Left colon (tissue), 2 donors: ENCODE measurements at places on chromosomes 16 and 17. TPM values are rescaled to one million over a fixed set of nuclear protein-coding genes. Genes with fewer than 3 reads are reported as not detected.

GRCh38 chr16:21233521-21234150, at the start of gene ANKS4B:
TSS of gene ANKS4B (plus strand) at chr16:21233699. CDS start at chr16:21233738, 39 bp downstream.
- peak; percentile 82 for DNase-seq

KRTAP4-9 gene
- total RNA-seq, result not detected

MT4 gene
- not detected for total RNA-seq

GRCh38 chr16:89412811-89413210, 77.5 kb downstream of the ANKRD11 start:
- no peak for DNase-seq

DNA sequence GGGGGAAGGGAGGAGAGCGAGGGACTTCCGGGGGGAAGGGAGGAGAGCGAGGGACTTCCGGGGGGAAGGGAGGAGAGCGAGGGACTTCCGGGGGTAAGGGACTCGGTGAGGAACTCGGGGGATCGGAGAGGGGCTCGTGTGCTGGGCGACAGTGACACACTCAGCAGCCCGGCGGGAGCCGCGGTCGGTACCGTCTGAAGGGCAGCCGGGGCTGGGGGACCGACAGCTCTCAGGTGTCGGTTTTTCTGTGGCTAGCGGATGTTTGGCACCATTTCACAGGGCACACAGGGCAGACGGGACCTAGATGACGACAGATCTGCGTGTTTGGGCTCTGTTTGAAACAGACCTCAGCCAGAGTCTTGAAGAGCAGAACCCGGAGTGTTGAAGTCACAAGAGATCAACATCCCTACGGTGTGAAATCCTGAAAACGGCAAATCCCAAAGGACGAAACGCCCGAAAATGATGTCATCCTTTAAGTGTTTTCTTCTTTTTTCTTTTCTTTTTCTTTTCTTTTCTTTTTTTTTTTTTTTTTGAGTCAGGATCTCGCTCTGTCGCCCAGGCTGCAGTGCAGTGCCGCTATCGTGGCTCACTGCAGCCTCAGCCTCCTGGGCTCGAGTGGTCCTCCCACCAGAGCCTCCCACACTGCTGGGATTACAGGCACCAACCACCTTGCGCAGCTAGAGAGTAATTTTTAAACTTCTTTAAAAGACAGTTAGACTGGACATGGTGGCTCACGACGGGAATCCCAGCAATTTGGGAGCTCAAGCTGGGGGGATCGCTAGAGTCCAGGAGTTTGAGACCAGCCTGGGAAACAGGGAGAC, 23.9 kb downstream of the ZNF778 start:
- peak; percentile 74 for DNase-seq

GRCh38 chr16:55184619-55185018, 139.4 kb upstream of the IRX6 start:
- no peak for DNase-seq

DNA sequence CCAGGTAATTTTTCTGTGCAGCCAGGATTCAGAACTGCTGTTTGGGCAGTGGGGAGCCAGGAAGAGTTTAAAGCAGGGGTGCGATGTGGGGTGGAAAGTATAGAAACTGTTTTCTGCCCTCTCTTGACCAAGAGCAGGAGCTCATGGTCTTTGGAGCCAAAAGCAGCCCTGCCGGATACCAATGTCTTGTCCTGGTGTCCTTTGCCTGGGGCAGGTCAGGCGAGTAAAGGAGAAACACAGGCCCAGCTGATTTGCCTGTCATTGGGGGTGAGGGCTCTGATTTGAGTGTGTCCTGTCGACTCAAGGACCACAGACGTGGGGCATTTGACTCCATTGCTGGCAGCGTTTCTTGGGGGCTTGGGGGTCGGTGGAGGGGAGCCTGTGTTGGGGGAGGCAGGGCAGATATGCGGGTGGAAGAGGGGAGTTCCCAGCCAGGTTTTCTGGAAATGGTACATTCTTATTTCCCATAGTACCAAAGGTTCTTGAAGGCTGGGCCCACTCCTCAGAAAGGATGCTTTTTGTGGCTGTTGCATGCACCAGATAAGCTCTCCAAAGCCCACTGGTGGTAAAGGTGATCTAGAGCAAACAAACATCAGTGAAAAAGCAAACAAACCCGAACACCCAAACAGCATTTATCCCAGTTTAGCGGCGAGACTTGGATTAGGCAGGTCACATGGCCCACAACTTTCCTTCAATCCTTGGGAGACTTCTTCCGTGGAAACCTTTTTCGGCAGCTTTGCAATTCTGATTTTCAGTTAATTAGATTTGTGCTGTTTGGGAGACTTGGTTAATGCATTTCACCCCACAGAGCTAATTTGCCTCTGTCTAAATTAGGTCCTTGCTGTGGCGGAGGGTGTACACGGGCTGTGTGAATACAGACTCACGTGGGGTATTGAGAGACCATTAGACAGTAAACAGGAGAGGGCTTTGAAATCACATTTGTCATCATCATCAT, 59.0 kb downstream of the MSI2 start:
- no peak for DNase-seq

- no peak for DNase-seq
Observed at GRCh38 chr17:80212962-80213642, 7.0 kb downstream of the SGSH start.

GLP2R gene
- 11.9 TPM for total RNA-seq

SMIM22 gene
- total RNA-seq, result 580 TPM

PPY gene
- not detected for total RNA-seq

DNA sequence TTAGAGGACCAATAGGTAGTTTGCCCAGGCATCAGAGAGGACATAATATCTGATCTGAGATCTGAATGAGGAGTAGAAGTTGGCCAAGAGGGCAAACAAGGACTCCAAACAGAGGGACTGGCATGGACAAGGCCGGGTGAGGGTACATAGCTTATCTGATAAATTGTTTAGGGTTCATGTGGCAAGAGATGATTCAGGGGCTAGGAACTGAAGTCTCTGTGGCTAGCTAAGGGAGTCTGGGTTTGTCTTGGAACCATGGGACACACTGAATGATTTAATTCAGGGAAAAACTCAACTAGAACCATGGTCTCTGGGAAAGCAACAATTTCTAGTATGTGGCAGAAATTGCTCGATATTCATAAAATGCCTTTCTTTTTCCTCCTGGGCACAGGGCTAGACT, 4.1 kb upstream of the AQP8 start:
- DNase-seq, result no peak

DNA sequence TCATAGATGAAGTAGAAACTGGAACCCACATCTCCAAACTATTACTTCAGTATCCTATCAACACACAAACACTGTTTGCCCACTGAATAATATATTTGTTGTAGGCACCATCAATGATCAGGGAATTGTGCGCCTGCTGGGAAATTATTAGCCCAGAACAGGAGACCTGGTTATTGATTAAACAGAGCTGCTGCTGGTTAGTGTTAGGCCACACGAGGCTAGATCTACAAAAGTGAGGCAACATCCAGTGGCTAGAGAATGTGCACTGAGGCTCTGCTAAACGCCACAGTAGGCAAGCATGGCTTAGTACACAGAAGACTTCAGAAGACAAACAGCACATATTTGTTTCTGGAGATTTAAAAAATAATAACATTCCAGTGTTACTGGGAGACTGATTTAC, 11.0 kb downstream of the ABHD15 start:
- no peak for DNase-seq
